ENCODE measurements at places on chromosomes 3 and 15.

DNA sequence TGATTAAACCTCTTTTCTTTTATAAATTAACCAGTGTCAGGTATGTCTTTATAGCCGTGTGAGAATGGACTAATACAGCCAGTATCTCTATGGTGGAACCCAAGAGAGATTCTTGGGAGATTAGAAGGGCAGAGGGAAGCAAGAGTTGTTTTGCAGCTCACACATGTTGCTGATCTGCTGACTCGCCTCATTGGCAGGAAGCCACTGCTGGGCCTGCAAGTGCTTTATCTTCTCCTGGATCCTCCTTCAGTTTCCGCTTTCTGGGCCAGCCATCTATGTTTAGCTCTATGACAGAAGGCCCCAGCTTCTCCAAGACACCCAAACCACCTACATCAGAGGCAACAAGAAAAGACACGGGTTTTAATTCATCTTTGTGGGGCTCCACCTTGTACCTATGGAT, 23.4 kb upstream of the GALNT15 start:
- DNase-seq = no peak

DNA sequence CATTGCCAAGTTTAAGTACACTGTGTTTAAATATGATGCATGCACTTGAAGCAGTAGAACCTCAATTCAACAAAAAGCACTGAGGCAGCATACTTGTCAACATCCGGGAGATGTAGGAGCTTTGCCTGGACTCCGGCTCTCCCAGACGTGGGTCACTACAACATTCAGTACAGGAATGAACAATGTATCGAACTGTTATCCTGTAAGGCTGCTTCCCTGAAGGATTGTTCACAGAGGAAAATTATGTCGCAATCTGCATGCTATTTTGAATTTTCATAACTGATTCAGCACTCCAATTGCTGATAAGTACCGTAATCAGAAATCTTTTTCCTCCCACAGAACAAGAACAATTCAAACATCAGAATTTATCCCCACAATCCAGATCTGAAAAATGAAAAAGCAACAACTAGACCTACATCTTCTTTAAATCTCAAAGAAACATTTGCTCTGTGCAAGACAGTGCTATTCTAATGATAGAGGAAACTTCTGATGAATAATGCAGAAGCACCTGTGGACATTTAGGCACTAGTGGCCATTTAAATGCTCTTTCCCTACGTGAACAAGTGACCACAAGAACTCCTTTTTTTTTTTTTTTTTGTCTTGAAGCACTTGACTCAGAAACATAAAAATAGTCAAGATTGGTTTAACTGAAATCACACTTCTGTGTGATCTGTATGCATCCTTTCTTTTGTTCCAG, 113.4 kb downstream of the PLCH1 start:
- no peak for DNase-seq

GRCh38 chr15:65926899-65927298, 57.6 kb downstream of the RAB11A start:
- no peak for DNase-seq

GRCh38 chr3:102525624-102526023, 90.8 kb downstream of the ZPLD1 start:
- DNase-seq = no peak

DNA sequence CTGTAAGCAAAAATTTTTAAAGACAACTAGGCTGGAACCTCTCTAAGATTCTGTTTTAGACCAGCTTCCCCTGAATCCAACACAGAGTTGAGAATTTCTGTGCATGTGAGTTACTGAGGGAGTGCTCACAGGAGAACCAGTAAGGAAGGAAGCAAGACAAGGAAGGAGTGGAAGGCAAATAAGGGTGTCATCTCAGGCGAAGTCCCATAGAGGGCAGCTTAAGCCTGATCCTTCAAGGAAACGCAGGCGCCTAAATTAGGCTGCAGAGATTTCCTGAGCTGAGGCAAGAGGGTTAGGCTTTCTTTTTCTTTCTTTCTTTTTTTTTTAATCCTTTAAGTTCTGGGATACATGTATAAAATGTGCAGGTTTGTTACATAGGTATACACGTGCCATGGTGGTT, 36.2 kb upstream of the COL6A6 start:
- DNase-seq = no peak

- DNase-seq = no peak
Measured at GRCh38 chr3:99325402-99325801, 313.0 kb upstream of the COL8A1 start.

GRCh38 chr3:63911873-63912767, at the start of gene SCAANT1:
TSS of gene SCAANT1 (minus strand) at chr3:63912383.
- peak; percentile 96 for DNase-seq

- DNase-seq = no peak
Measured at GRCh38 chr3:100256731-100257151, 4.1 kb upstream of the TBC1D23 start.

GRCh38 chr3:32780071-32780734, 37.6 kb upstream of the TRIM71 start:
- no peak for DNase-seq

GRCh38 chr3:41488501-41488900, 289.2 kb downstream of the CTNNB1 start:
- no peak for DNase-seq

DNA sequence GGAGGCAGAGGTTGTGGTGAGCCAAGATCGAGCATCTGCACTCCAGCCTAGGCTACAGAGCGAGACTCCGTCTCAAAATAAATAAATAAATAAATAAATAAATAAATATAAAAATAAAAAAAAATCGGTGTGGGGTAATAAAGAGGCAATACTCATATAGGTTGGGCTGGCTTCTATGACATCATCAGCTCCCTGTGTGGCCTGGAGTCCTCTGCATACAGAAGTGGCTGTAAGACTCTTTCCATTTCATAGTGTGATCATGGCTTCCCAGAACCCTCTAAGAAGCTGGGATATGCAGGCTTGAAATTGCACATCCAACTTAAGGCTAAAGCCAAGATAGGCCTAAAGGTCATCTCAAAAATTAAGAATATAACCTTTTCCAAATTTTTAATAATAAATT, 101.6 kb downstream of the ZIC4 start:
- no peak for DNase-seq

DNA sequence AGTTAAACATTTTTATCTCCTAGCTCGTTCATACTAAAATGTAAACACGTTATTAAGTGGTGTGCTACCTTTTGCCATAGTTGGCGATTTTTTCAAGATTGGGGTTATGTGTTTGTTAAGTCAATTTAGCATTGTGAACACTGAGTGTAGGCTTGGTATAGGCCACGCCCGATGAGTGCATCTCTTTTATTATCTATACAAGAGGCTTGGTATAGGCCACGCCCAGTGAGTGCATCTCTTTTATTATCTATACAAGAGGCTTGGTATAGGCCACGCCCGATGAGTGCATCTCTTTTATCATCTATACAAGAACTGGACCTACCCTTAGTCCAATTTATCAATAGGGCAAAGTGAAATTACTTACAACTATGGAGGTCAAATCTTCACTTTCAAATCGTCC, 70.4 kb downstream of the NIPA2 start:
- DNase-seq = no peak

DNA sequence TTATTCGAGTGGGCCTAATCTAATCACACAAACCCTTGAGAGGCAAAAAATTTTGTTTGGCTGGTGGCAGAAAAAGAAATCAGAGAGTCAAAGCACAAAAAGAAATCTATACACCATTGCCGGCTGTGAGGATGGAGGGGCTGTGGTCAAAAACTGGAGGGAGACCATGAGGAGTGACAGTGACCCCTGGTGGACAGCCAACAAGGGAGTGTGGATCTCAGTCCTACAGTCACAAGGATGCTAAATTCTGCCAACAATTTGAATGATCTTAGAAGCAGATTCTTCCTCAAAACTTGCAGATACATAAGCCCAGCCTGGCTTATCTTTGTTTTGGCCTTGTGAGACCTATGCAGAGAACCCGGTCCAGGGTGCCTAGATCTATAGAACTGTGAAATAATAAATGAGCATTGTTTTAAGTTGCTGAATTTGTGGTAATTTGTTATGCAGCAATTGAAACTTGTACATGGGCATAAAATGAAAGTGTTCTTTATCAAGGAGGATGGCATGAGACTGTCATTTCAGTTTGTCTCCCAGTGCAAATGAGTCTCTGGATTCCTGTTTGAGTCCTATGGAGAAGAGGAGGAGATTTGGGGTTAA, 103.0 kb upstream of the ARHGEF26 start:
- DNase-seq = no peak

- DNase-seq = no peak
Measured at GRCh38 chr15:84725001-84725491, 9.1 kb upstream of the SEC11A start.

- no peak for DNase-seq
Measured at GRCh38 chr3:144308396-144308795, 336.8 kb downstream of the DIPK2A start.

DNA sequence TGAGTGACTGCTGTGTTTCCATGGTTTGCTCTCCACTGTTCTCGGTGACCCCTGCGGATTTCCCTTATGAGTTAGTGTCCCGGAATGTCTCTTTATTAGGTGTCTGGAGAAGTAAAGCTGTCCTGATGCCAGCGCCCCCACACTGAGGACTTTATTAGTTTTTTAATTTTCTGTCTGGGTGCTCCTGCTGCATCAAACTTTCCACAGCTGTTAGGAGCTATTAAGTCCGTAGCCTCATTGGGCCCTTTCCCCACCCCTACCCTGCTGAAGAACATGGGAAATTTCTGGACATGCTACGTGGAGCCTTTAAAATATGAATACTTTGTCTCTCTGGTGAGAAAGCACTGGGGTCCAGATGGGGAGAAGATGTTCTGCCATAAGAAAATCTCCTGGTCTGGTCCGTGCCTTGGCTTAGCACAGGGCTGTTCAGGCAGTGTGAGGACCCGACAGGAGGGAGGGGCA, 161.7 kb upstream of the HES1 start:
- DNase-seq = no peak
